ENCODE measurements at places on chromosomes 5 and 9. TPM values are rescaled to one million over a fixed set of nuclear protein-coding genes. Genes with fewer than 3 reads are reported as not detected.

The IFNK gene
- not detected for total RNA-seq

DNA sequence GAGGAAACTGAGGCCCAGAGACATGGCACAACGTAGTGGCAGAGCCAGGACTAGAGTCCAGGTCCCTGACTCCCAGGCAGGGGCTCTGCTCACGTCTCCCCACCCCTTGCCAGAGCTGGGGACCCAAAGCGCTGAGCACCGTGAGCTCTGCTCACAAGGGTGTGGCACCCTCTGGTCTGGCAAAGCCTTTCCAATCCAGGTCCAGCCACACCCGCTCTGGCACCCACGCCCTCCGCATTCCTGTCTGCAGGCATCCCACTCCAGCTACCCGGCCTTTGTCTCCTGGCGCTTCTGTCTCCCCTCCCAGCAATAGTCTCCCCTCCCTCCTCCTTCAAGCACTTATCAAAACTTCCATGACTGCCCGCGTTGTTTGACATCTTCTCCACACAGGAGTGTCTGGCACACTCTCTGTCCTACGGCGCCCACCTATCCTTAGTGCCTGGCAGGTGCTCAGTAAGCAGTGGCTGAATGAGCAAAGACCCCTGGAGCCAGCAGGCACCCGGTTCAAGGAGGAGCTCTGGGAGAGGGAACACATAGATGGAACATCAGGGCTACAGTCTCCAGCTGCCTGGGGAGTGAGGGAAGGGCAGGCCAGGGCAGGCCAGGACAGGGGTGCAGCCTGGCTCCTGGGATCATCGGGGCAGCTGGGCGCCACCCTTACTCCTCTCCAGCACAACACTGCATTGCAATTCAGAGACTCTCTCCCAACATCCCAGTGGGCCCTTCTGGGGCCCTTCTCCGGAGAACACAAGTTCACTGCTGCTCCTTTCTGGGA, 12.0 kb downstream of the HIGD2A start:
- DNase-seq = no peak

DNA sequence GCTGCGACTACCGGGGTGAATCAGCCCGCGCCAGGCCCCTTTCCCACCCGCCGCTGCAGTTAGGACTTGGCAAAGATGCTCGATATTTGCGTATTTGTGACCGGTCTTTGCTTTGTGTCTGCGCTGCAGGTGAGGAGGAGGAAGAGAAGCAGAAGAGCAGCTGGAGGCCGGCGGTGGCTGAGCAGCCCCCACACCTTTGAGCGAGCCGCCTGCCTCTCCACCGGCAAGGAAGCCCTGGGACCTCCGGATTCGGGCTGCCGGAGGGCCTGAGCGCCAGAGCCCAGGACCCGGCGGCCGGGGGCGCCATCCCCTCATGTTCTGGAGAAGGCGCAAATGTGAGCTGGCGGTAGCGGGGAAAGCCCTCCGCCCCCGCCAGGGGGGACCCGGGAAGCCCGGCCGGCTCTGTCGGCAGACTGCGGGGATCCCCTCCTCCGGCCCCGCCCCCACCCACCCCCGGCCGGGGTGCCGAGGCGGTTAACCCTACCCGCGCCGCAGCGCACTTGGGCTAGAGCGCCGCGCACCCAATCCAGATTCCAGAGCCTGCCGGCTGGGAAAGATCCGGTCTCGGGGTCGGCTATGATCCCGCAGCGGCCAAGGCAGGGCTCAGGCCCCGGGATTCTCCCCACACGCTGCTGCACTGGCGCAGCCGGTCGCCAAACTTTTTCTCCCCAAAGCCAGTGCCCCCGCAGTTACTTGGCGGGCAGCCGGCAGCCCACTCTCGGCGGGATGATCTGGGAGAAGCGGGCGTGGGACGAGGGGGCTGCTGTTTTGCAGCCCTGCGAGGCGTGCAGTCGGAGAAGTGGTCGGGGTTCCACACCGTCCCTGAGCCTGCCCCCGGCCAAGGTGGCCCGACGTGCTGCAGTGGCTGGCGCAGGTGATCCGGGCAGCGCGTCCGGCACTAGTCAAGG, 800 bp upstream of the KCNN2 start:
- DNase-seq = peak; percentile 89

DNA sequence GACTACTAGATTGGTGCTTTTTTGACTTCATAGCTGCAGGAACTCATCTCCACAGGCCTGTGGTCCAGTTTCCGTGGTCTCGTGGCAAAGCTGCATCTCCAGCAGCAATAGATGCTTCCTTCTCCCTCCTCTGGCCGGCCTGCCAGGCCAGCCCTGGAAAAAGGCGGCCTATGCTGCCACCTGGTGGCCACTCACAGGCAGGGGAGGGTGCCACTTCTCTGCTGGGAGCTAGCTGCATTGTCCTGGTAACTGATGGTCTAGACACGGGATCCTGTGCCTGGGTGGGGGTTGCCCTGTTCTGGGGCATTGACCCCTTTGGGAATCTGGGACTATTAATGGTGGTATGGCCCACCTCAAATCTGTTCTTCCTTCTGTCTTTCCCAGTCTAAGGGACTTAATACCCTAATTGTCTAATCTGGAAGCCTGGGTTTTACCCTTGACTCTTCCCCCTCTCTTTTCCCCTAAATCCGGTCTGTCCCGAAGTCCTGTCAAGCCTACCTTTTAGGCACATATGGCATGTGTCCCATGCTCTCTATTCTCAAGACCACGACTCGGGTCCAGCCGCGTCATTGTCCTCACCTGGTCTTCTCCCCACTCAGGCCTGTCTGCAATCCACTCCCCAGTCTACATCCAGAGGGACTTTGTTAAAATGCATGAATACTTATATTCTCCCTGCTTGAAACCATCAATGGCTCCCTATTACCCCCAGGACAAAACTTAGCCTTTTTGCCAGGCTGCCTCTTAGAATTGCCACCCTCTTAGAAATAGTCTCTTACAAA, 20.1 kb upstream of the PTGS1 start:
- peak; percentile 83 for DNase-seq

DNA sequence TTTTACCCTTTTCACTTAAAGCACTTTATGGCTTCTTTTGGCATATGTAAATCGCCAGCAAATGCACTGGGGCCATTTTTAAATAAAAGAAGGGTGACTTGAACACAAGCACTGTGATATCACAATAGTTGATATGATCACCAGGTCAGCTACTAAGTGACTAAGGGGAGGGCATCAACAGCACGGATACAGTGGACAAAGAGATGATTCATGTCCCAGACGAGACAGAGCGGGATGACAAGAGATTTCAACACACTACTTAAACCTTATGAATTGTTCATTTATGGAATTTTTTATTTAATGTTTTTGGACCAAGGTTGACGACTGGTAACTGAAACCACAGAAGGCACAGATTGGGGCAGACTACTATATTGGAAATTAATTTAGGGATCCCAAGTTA, 54.1 kb downstream of the RORB start:
- no peak for DNase-seq
